ENCODE measurements at places on chromosomes 12 and 14. TPM values are rescaled to one million over a fixed set of nuclear protein-coding genes. Genes with fewer than 3 reads are reported as not detected.

DNA sequence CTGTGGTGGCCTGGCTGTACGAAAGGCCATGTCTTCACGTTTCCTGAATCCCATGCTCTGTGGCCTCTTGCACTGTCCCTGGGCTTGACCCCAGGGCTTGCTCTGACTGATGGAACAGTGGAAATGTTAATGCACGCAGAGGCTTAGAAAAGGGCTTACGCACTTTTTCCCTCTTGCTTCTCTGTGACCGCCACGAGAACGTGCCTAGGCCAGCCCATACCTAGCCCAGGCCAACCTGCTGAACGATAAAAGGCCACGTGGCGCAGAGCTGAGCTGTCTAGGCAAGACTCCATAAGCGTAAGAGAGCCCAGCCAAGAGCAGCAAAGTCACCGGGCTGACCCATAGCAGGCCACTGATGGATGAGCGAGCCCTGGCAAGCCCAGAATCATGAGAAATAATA lies 18.3 kb downstream of the TTC7B start:
- no peak for DNase-seq

GRCh38 chr12:132937476-132937875 lies 18.6 kb downstream of the ZNF605 start:
- DNase-seq, result no peak

DNA sequence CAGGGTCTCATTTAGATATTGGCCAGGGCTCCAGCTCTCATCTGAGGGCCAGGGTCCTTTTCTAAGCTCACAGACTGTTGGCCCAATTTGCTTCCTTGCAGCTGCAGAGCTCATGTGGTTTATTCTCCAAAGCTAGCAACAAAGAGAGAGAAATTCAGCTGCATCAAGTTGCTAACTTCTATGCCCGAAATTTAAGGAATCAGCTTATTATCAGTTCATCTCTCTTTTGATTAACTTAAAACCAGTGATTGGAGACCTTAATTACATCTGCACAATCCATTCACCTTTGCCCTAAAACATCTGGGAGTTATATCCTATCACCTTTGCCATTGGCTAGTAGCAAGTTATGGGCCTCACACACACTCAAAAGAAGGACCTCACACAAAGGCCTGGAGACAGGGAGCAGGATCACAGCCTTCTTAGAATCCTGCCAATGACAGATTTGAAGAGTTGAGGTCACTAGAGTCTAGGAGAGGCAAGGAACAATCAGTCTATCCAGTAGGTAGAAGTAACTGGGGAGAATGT lies 258.8 kb upstream of the GARIN6 start:
- DNase-seq, result no peak

DNA sequence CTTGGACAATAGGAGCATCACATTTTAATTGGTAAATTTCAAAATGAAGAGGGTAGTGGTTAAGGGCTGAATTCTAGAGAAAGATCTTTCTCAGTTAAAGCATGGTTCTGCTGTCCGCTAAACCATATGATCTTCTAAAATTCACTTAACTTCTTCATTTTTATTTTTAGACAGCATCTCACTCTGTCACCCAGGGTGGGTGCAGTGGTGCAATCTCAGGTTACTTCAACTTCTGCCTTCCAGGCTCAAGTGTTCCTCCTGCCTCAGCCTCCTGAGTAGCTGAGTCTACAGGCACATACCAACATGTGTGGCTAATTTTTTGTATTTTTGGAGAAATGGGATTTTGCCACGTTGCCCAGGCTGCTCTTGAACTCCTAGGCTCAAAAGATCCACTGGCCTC lies 226.7 kb upstream of the ABCD2 start:
- no peak for DNase-seq

DNA sequence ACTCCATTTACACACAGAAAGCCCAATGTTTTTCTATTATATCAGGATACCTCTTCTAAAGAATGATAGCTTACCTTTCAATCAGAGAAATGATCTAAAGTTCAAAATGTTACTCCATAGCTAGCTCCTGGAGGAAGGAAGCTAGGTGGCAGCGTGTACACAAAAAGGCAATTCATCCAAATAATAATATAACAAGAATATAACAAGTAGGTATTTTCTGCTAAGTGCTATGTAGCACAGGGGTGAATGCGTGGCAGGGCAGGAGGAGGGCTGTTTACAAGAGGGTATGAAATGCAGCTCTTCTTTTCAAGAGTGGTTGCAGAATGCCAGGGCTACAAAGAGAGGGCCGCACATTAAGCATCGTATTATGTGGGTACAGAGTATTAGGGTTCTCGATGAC lies 663 bp upstream of the SNAPC1 start:
- DNase-seq, result no peak

- peak; percentile 29 for DNase-seq
These were observed 521 bp downstream of the MAP4K5 start for GRCh38 chr14:50531595-50532501.

DNA sequence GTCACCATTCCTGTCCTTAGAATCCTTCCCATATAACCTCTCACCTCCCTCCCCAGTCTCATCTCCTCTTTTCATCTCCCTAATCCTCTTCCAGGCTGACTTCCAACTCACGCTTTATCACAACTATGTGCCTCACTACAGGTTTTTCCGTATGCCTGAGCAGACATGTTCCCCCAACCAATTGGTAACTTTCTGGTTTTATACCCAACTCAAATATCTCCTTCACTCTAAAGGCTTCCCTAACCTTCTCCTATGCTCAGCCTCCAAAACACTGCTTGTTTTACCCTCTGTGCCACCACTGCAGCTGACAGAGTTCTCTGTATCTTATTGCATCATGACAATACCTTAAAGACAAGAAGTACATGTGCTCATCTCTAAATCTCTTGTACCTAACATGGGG lies 139.7 kb downstream of the KSR2 start:
- no peak for DNase-seq

- no peak for DNase-seq
These were observed 9.5 kb downstream of the CATSPERB start for GRCh38 chr14:91722386-91722785.

DNA sequence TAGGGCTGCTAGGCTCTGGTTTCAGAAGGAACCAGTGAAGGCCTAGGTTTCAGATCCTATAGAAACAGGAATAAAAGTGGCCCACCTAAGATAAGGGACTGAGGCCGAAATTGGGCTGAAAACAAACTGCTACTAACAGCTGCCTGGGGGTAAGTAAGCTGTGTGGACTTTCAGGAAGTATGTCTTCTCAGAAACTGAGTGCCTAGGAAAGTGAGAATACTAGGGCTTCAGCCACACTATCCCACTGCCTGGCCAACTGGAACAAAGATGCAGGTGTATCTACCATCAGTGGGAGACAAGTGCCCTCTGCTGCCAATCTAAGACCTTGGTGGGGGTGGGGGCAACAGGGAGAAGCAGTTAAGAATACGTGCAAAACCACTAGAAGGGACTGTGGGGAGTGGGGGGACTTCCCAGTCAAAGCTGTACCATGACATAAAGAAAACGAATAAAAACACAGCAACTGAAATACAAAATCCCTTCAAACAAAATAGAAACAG lies 82.5 kb downstream of the MED13L start:
- no peak for DNase-seq

GRCh38 chr12:116689979-116690744 lies 47.7 kb downstream of the SPRING1 start:
- DNase-seq, result no peak

DNA sequence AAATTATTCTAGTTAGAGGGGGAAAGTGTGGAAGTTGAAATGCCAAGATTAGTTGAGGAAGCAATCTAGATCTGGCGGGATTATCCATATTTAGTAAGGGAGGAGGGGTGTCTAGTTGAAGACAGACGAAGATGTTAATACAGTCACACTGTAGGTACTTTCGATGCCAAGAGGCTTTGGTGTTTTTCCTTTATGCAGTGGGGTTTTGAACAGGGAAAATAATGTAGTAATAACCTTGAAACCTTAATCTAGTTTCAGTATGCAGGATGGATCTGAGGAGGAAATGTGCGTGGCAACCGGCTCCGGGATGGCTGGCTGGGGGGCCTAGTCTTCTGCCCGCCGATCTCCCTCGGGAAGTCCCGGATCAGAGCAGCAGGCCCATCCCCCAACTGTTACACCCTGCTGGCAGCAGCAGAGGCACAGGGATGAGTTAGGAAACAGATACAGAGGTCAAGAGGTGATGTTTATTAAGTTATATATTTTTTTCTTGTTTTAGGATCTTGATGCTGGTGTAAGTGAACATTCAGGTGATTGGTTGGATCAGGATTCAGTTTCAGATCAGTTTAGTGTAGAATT lies 27.4 kb downstream of the MDM2 start:
- no peak for DNase-seq

DNA sequence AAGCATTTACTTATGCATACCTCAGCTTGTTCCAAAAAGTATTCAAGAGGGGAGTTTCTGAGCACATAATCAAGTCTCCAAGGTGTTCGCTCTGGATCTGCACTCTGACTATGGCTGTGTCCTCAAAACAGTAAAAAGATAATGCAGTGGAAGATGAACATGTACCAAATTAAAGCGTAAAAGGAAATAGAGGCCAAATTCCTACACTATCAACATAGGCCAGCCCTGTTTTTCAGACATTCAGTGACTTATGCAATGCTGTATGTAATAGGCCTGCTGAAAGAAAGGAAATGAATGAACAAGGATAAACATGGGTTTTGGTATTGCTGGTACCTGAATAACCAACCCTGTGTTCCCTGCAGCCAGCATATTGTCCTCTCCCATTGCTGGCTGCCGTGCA lies 115.7 kb downstream of the SAMD4A start:
- DNase-seq, result no peak

DNA sequence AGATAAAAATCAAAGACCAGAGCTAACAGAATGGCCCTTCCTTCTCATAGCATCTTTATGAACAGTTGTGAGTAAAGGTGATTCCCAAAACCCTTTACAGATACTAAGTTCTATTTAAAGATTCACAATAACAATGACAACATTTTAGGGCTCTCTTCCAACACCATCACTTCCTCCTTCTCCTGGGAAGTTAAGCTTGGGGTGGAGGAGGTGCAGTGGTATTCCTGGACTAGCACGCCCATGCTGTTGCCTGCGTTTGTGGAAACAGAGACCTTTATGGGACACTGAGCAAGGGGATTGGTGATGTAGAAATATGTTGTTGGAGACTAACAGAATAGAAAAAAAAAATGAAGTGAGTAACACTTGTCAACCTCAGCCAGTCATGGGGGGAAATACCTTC lies 22.5 kb downstream of the SYNE2 start:
- peak; percentile 91 for DNase-seq

DNA sequence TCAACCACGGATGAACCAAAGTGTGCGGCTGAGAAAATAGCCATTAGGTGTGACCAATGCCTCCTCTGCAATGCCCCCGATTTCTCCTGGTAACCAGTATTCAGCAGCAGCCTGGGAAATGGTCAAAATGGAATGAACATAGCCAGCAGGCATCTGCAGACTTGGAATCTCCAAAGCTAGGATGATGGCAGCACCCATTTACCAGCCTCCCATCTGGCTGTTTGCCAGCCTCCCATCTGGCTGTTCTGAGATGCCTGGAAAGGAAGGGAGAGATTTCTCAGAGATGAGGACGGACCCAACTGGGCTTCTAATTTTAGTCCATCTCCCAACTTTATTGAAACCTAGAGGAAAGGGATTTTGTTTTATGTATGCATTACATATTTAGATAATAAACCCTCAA lies 16.2 kb downstream of the CLMN start:
- no peak for DNase-seq

- no peak for DNase-seq
These were observed 27.1 kb upstream of the TCL1A start for GRCh38 chr14:95741038-95741490.

GRCh38 chr14:61894452-61895077 lies 132.3 kb downstream of the SNAPC1 start:
- peak; percentile 70 for DNase-seq

GRCh38 chr12:54360717-54361456 lies 3.4 kb downstream of the GPR84 start:
- peak; percentile 82 for DNase-seq

DNA sequence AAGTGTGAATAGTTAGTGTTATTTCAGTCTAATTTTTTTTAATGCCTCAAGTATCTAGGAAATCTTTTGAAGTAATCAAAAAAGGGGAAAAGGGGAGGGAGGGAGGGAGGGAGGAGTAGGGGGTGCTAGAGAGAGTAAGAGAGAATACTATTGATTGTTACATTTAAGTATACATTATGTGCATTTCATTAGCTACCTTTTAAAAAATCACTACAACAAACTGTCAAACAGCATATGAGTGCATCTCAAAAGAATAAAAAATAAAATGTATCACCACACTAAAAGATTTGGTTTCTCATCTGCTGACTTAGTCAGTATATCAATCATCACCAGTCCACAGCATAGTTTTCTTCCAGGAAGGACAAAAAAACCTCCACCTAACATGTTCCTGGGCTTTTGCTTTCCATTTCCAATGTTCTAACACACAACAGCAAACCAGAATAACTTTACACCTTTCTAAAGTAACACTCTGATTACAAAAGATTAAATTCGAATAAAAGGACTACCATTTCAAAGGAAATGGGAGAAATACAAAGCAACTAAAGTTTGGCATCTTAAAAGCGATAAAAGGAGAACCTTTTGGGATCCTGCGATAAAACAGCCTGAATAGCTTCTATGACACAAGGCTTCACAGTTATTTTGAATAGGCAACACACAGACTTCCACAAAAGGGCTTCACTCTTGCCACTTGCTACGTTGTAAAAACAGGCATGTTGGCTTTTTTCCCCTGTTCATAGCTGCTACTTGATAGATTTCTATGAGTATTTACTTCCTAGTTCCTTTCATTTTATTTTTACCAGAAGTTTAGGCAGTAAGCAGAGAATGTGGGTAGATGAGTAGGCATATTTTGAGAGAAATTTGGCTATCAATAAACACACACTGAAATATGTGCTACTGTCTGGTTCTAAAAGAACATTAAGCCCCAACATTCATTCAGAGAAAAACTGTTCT lies 160.9 kb downstream of the EPS8 start:
- peak; percentile 44 for DNase-seq

FLVCR2 gene
- 1.4 TPM for total RNA-seq

SIX6 gene
- total RNA-seq, result not detected

ZFC3H1 gene
- total RNA-seq, result 28.6 TPM

PTHLH gene
- 0.83 TPM for total RNA-seq

LRP1-AS gene
- total RNA-seq, result not detected

TBX5 gene
- 10.8 TPM for total RNA-seq

All from IMR-90 (cell line).